RCC 7860 (cell line): ENCODE measurements at places on chromosomes 12 and 14.

DNA sequence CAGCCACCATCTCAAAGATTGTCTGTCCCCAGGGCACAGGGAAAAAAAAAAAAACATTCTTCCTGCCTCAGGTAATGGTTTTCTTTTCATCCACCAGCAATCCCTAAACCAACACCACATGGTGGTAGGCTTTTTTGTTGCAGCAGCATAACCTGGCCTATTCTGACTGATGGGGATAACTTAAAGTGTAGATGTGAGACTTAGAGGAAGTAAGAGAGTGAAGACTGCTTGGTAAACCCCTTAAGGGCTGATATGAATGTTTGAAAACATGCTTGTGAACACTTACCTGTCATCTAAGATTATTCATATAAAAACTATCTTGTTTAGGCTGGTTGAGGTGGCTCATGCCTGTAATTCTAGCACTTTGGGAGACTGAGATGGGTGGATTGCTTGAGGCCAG lies 130.2 kb upstream of the RAP1B start:
- DNase-seq = no peak

DNA sequence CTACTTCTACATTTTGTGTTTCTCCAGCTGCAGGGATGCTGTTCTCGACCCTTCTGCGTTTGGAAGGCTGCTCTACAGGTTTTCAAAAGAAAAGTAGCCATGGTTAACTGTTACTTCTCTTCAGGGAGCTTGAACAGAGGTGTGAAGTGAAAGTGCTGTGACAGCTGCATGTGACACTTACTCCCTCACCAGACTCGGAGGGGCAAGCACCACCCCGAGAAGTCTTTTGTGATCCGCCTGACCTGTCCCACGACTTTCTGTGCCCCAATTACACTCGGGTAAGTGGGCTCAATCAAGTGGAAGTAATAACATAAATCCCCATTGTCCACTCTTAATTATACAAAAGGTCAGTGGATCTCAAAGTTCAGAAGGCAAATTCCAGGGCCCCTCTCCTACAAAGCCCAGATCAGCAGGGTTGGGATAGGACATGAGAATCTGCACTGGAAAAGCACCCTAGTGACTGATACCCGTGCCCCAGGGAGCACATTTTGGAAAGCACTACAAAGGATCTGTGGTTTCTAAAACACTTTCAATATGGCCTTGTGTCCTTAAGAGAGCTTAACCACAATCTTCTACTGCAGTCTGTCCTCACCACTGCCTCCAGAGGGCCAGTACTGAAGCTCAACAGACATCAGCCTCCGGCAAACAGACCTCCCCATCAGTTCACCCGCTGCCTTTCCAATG lies 11.5 kb downstream of the FICD start:
- no peak for DNase-seq

- DNase-seq = no peak
These were observed 11.8 kb upstream of the ENDOU start for GRCh38 chr12:47736877-47737676.

- no peak for DNase-seq
These were observed 187.0 kb upstream of the C14orf180 start for GRCh38 chr14:104392396-104393198.

DNA sequence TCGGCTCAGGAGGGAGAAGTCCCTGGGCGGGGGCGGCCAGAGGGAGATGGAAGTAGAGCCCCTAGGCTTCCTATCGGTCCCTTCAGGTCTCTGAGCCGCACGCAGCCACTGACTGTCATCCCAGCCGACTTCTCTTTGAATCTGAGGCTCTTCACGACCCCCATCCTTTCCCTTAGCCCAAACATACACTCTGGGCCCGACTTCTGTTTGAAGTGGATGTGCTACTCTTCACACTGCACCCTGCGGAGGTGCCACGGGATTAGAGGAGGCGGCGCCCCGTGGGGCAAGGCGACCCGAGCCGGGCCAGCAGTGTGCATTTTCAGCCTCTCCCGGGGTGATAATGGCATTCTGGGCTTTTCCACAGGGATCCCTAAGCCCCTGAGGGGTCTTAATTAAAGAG lies 6.0 kb upstream of the DACT1 start:
- no peak for DNase-seq

- no peak for DNase-seq
These were observed 4.6 kb upstream of the VRK1 start for GRCh38 chr14:96792591-96792990.

DNA sequence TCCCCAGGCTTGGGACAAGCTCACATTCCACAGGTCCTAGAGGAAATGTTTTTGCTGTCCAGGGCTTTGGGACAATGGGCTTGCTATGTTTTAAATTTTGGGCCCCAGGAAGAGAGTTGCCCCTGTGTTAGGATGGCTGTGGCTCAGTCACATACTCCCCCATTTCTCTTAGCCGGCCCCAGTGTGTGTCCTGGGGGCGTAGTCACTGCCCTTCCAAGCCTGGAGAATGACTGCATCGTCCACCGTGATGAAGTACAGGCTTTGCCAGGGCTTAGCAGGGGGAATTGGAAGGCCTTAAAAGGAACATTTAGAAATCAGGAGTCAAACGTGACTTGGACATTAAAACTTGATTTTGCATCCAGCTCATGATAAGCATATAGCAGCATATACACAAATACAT lies 293.6 kb downstream of the CACNA1C start:
- no peak for DNase-seq

DNA sequence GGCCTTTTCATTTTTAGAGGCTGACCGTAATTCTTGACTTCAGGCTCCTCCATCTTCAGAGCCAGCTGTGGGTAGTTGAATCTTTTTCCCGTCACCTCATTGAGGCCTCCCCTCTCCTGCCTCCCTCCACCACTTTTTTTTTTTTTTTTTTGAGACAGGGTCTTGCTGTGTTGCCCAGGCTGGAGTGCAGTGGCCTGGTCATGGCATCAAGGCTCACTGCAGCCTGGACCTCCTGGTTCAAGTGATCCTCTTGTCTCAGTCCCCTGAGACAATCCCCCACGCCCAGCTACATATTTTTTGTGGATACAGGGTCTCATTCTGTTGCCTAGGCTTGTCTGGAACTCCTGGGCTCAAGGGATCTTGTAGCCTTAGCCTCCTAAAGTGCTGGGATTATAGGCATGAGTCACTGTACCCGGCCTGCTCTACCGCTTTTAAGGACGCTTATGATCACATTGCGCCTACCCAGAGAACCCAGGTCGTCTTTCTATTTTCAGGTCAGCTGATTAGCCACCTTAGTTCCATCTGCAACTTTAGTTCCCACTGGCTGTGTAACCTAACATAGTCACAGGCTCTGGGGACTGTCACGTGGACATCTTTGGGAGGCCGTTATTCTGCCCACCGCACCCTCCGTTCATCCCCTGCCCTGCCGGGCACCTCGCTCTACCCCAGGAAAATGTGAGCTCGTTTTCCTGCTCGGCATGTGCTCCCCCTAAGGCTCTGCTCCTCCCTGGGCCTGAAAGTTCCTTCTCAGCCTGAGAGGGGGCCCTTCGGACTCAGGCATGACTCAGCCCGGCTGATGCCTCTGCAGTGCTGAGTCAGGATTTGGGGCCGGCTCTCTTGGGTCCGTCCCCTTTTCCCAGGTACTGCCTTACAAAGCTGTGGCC lies 13.4 kb downstream of the TNFAIP2 start:
- DNase-seq = peak; percentile 70

DNA sequence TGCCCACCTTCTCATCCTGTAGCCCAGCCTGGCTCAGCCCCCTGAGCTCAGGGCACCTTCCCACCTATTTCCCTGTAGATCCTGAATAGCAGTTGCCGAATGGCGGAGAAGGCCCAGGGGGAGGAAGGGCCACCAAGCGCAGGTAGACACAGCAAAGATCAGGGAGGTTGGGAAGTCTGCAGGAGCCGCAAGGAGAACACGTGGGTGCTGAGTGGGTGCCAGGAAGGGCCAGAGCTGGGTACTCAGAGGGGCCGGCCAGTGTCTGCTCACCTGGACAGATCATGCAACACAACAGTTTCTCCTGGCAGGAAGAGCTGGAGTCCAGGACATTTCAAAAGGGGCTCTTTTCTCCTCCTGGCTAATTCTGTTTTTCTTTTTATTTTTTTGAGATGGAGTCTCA lies 30.6 kb downstream of the CHGA start:
- DNase-seq = no peak

- DNase-seq = no peak
These were observed 523.2 kb upstream of the CCDC196 start for GRCh38 chr14:65962952-65963351.

DNA sequence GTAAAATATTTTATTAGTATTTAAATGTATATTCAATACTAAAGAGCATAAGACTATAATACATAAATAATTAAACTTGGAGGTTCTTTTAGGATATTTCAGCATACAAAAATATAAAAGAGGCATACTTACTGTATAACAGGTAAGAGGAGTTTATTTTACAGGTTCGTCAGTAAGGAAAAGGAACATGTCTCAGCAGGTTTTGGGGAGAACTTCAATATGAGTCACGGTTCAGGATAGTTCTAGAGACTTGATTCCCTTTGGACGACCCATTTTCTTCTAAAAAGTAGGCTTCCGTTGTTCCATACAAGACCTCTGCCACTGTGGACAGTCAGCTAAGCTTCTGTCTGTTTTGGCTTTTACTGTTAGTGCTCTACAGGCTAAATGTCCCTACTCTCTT lies 181.1 kb downstream of the ALX1 start:
- DNase-seq = no peak

DNA sequence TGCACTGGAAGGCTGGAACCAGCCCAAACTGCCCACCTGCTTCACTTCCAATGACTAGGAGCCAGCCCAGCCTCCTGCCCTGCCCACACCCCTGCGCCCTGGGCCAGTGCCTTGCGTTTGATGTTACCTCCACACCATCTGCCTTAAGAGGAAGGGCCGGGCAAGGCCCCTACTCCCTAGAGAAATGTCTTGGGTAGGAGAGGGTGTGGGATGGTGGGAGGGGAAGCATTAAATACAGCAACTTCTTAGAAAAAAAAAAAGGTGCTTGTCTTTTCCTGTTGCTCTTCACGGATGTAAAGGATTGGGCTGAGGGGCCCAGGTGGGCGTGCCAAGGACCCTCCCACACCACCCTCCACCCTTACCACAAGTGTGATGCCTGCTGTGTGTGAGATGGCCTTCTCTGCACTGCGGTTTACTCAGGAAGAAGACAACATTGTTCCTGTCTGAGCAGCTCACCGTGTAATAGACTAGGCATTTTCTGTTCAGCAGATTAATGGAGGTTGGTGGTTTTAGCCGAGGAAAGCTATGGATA lies 99.9 kb downstream of the NINJ2 start:
- no peak for DNase-seq

DNA sequence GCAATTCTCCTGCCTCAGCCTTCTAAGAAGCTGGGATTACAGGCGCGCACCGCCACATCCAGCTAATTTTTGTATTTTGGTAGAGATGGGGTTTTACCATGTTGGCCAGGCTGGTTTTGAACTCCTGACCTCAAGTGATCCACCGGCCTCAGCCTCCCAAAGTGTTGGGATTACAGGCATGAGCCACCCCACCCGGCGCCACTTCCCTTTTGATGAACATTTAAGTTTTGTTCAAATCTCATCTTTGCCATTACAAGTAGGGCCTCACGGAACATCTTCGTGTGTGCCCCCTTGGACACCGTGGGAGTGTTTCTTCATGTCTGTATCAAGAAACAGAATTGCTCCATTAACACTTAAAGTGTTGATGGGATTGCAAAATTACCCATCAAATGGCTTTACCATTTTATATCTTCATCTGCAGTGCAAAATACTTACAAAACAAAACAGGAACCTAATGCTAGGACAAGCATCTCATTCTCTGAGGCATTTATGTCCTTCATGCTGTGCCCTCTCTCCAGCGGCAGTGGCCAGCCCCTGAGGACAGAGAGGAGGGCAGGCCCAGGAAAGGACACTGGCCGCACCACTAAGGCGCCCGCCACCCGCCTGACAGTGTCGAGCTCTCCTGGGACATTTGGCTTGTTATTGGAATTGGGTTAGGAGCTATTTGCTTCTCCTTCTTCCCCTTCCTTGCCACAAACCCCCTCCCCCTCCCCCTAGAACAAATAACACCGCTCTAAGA lies 61.7 kb downstream of the RFX4 start:
- DNase-seq = no peak

- peak; percentile 73 for DNase-seq
These were observed 143.2 kb downstream of the ZFP36L1 start for GRCh38 chr14:68649476-68650189.

DNA sequence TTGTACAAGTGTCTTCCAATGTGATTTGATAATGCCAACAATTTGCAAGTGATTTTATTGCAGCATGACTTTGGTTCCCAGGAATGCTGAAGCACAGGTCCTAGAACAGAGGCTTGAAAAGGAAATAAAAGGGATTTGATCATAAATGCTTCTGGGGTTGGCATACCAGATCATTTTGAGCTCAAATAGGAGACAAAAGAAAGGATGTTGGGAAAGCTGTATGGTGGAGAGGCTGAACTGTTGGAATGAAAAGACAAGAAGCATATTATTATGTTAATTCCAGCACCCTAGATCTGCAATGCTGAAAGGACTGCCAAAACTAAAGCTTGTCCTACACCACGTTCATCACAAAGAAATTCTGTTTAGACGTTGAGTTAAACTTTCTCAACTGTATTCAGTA lies 143.1 kb downstream of the BICD1 start:
- DNase-seq = no peak

DNA sequence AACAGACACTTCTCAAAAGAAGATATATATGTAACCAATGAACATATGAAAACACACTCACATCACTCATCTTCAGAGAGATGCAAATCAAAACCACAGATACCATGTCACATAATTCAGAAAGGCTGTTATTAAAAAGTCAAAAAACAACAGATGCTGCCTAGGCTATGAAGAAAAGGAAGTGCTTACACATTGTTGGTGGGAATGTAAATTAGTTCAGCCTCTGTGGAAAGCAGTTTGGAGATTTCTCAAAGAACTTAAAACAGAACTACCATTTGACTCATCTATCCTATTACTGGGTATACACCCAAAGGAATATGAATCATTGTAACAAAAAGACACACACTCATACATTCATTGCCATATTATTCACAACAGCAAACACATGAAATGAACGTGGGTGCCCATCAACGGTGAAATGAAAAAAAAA lies 35.1 kb downstream of the EIF2S3B start:
- DNase-seq = no peak

- DNase-seq = no peak
These were observed 1077.6 kb upstream of the FOXG1 start for GRCh38 chr14:27688841-27689444.

DNA sequence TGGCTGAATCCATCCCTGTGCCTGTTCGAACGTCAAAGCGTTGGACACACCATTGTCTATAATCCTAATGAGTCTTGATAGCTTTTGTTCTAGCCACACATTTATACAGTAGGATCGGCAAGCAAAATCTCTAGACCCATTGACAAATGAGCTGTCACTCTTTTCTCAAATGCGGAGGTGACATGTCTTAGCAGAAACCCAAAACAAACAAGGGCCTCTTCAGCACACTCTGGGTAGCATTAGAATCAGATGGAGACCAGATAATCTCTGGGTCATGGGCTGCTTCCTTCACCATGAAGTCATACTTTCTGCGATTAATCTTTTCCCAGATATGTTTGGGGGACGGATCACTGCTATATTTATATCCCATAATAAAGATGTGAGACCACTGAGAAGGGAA lies 100.2 kb downstream of the PLXNC1 start:
- no peak for DNase-seq

- no peak for DNase-seq
These were observed 9.1 kb downstream of the FIGNL2 start for GRCh38 chr12:51839310-51839947.
